Renal cortex interstitium (tissue), 15 donors: ENCODE measurements at places on chromosomes 4 and X. TPM values are rescaled to one million over a fixed set of nuclear protein-coding genes. Genes with fewer than 3 reads are reported as not detected.
A peak's percentile ranks its signal among the peaks of the same experiment; 100 is the strongest.

- no peak for DNase-seq
Observed at GRCh38 chr4:2785613-2786012, 7.3 kb upstream of the SH3BP2 start.

- no peak for DNase-seq
Observed at GRCh38 chr4:25609976-25610375, 45.7 kb upstream of the SLC34A2 start.

DNA sequence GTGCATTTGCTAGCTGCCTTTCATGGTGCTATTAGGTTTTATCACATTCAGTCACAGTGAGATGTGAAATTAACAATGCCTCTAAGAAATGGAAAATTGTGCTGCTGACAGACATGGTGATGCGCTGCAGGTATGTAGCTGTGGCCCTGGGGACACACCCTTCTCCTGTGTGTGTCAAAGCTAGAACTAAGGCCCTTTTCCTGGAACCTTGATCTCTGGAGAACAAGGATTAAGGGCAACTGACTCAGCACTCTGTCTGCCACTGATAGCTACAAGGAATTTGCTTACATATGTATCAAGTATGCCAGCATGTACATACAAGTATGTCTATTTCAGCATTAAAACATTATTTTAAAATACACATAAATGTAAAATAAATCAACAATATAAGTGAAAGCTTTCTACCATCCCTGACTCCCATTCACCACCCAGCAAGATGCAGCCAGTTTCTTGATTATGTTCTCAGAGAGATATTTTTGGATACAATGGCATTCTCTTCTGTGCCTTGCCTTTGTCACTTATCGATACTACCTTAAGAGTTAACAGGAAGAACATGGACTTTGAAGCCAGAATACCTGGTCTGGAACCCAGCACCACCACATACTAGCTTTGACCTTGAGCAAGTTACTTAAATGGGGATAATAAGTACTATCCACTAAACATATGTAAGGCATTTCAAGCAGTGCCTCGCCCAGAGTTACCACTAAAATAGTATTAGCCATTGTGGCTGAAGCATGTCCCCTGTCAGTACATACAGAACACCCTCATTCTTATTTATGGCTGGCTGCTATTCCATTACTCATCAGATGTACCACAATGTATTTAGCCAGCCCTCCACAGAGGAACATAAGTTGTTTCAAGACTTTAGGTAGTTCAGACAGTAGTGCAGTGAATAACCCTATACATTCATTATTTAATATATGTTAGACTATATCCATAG is 68.5 kb downstream of the NPNT start:
- no peak for DNase-seq

Gene NUDT11
- polyA plus RNA-seq = 16.0 TPM

- no peak for DNase-seq
Observed at GRCh38 chr4:40070387-40070786, 13.7 kb downstream of the N4BP2 start.

- no peak for DNase-seq
Observed at GRCh38 chr4:169167957-169168858, 102.5 kb downstream of the SH3RF1 start.

DNA sequence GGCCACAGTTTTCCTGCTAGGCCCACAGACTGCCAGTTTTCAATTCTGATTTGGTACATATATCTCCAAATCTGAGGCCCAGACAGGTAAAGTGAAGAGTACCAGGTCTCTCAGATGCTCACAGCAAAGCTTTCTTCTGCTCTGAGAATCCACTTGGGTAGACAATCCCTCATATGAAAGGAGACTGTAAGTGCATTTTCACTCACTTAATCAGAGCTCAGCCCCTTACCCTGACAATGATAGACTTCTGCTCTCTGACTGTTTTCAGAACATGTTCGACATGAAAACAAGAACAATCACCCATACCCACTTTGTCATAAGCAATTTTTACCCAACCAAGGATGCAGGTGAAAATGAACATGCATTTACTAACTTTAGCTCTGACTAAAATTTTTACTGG is 7.1 kb downstream of the GPRIN3 start:
- DNase-seq = no peak

DNA sequence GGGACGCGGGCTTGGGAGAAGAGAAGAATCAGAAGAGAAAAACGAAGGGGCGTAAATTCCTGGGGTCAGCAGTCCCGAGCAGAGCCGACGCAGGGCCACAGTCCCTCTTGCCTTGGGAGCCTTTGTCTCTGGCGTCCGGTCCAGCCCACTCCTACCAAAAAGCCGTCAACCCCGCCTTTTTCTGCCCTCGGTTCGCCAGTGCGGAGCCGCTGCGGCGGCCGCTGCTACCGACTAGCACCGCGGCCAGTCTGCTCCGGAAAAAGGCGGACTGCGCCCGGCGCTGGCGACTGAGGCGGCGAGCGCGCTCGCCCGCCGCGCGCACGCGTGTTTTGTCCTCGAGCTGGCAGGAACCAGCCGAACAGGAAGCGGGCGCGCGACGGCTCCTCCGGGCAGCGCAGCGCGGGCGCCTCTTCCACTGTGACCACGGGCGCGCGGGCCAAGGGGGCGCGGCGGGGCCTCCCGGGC is 502 bp downstream of the HNRNPDL start:
- peak; percentile 64 for DNase-seq

- no peak for DNase-seq
Observed at GRCh38 chr4:145170223-145170622, 10.2 kb downstream of the OTUD4 start.

GRCh38 chr4:45294464-45294863 is 568.1 kb upstream of the GNPDA2 start:
- no peak for DNase-seq

DNA sequence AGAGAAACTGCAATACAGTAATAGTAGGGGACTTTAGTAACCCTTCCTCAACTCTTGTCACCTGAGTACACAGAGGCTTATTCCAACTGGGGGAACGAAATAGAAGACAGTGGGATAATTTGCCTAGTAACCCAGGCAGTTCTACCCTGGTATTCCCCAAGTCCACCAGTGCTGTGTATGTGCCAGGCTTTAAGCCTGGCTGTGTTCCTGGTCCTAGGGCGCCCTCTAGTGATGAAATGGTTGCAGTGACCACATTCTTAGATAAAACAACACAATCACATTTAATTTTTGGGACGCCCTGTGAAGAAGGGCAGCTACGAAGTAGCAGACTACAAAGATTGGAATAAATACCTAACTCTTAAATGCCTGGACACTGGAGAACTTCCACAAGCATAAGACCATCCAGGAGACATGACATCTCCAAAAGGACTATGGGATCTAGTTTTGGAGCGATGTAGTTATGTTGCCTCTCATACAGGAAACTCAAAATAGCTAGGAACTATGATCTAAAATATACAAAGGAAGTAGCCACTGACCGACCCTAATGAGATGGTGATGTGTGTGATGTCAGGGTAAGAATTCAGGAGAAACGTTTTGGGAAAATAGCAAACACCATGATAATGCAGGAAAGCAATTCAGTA is 288.5 kb upstream of the ZCCHC13 start:
- peak; percentile 13 for DNase-seq

Gene DCAF12L2
- polyA plus RNA-seq = 2.0 TPM

DNA sequence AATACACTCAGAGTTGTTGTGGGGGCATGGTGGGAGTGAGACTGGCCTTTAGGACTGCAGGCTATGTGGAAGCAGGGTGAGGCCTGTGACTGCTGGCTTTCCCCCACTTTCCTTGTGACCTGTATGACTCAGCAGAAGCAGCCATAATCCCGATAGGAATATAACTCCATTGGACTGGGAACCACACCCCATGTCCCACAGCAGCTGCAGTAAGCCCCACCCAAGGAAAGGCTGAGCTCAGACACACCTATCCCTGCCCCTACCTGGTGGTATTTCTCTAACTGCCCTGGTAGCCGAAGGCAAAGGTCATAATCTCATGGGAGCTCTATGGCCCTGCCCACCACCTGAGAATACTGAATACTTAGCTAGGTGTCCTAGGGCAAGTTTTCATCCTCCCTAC is 169.3 kb downstream of the GC start:
- no peak for DNase-seq

- no peak for DNase-seq
Observed at GRCh38 chrX:136752796-136753195, 27.9 kb downstream of the ARHGEF6 start.
